Fibroblast of skin of left biceps (primary cell): ENCODE measurements at places on chromosomes 5 and 9.

DNA sequence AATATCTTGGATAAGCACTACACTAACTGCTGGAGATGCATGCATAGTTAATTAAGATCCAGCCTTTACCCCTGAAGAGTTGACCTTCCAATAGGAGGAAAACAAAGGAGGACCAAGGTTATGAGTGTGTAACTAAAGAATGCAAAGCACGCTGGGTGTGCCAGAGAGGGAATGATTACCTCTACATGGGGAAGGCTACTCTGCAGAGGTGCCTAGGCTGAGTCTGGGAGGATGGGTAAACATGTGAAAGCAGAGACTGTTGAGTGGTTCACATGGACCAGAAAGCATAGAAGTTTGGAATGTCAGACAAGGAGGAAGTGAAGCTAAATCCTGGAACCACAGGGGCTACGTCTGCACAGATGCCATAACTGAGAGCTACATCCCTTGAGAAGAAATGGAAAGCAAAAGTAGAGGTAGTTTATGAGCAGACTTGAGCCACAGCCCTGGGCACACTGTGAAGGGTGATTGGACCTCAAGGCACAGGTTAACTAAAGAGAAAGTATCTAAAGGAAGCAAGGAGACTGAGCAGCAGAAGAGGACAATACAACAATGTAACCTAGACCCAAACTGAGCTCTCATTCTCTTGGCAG lies 176.2 kb downstream of the DENND1A start:
- DNase-seq: no peak

GRCh38 chr9:137077010-137077747 lies at the start of gene UAP1L1:
TSS of gene UAP1L1 (plus strand) at chr9:137077517. CDS start at chr9:137077533, 16 bp downstream.
- no peak for DNase-seq

- no peak for DNase-seq
Observed at GRCh38 chr5:77499441-77499840, 7.3 kb upstream of the WDR41 start.

DNA sequence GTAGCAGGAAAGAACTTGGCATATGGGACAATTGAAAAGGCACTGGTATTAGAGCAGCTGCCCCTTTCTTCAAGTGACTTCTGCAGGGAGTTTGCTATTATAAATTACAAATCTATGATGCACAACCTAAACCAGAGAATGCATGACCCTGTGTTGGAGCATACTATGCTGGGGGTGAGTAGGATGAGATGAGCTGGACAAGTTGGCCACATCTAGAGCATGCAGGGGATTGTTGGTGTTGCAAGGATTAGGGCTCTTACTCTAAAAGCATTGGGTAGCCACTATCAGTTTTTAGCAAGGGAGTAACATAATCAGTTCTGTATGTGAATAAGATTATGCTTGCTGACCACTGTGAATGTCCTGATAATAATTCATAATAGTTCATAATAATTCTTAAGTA lies 186.7 kb downstream of the KIAA0825 start:
- DNase-seq: no peak

DNA sequence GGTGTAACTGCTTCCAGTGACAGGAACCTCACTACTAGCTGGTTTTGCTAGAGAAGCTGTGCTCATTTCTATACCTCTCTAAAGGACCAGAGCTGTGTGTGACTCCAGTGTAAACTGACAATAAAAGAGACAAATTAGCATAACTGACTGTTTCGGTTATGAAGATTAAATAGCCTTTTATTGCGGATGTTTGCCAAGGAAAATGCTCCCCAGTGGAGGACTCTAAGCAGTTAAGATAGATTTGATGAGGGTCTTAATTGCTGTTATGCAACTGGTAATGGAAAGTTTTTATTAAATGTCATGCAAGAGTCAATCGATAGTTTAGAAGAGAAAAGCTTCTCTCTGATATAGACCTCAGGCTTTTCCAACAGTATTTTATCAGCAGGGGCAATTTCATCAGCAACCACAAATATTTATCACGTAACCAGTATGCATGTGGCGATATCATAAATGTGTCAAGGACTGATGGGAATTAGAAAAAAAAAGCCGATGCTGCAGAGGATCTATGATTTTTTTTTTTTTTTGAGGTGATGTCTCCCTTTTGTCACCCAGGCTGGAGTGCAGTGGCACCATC lies 275.2 kb upstream of the DMAC1 start:
- DNase-seq: no peak
